ENCODE measurements at places on chromosomes 2 and 18. TPM values are rescaled to one million over a fixed set of nuclear protein-coding genes. Genes with fewer than 3 reads are reported as not detected.

GRCh38 chr2:44912660-44913059, 28.8 kb upstream of the SIX3 start:
- H3K36me3 ChIP-seq, result no peaks in the 10 kb centered on the region
- H3K4me3 ChIP-seq, result no peak overlapping the region
- no peak overlapping the region for H3K27ac ChIP-seq
- no peaks in the 10 kb centered on the region for H3K4me1 ChIP-seq

GRCh38 chr18:21820811-21821143, 80.2 kb downstream of the MIB1 start:
- H3K36me3 ChIP-seq, result no peaks in the 10 kb centered on the region
- no peaks in the 10 kb centered on the region for H3K27me3 ChIP-seq
- H3K27ac ChIP-seq, result no peak overlapping the region
- no peak for DNase-seq
- no peaks in the 10 kb centered on the region for H3K4me1 ChIP-seq

- H3K27ac ChIP-seq, result no peak overlapping the region
- H3K36me3 ChIP-seq, result no peaks in the 10 kb centered on the region
- DNase-seq, result no peak
- H3K4me1 ChIP-seq, result no peaks in the 10 kb centered on the region
Measured at GRCh38 chr2:211144078-211144477, 587.7 kb downstream of the CPS1 start.

DNA sequence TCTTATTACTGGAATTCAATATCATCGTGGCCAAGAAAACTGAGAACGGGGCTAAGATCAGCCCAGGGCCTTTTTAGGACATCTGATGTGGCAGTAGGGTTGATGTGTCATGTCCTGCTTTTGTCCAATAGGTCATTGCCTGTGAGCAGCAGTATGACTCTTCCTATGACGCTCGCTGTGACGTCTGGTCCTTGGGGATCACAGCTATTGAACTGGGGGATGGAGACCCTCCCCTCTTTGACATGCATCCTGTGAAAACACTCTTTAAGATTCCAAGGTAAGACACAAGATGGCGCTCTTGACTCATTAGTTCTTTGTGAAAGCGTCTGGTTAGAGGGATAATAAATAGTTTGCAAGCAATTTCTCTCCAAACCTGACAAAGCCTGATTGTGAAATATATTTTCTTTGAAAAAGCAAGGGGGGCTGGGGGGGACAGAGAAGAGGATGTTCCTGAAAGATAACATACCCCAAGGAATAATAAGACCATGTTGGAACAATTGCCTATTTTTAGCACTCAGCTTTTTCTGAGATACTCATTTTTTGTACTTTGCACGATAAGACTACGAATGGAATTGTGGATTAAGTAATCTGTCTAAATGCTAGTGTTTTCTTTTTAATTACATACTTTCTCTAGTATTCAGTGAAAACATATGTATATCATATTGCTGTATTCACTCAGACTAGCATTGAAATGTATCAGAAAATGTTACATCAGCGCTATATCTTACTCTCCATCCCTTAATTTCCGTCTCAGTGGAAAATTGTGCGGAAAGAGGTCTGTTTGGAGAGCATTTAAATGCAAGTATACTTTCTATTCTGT, 58.1 kb downstream of the MYO3B start:
- H3K27ac ChIP-seq, result no peak overlapping the region
- no peaks in the 10 kb centered on the region for H3K27me3 ChIP-seq
- H3K36me3 ChIP-seq, result no peaks in the 10 kb centered on the region

AOX1 gene
- 0.79 TPM for total RNA-seq

SPR gene
- 49.6 TPM for total RNA-seq

GRCh38 chr2:11945139-11946126, 199.0 kb downstream of the LPIN1 start:
- H3K4me1 ChIP-seq, result no peaks in the 10 kb centered on the region
- no peak for DNase-seq
- no peaks in the 10 kb centered on the region for H3K36me3 ChIP-seq
- H3K4me3 ChIP-seq, result no peak overlapping the region
- no peak overlapping the region for H3K27ac ChIP-seq

DNA sequence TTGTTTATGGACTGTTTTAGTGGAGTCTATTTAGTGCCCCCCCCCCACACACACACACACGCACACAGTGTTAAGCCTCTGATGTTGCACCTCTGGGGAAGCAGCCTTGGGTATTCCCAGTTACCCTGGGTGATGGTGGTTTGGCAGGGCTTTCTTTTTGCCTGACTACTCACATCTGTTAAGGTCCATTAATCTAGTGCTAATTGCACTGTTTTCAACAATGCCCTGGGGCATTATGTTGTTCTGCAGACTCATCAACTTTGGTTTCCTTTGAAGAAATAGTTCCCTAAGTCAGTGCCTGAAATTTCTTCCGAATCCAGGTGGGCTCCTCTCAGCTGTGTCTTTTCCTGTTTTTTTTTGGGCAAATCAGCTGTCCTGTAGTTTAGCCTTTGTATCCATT, 34.7 kb downstream of the SPOPL start:
- no peaks in the 10 kb centered on the region for H3K36me3 ChIP-seq
- peaks cover 10% of the 10 kb centered on the region for H3K4me1 ChIP-seq
- no peaks in the 10 kb centered on the region for H3K27me3 ChIP-seq

- DNase-seq, result no peak
- H3K36me3 ChIP-seq, result no peaks in the 10 kb centered on the region
- no peaks in the 10 kb centered on the region for H3K27me3 ChIP-seq
- H3K27ac ChIP-seq, result no peak overlapping the region
- H3K4me1 ChIP-seq, result no peaks in the 10 kb centered on the region
Measured at GRCh38 chr2:1972422-1972821, 228.1 kb upstream of the PXDN start.

- peaks cover 63% of the 10 kb centered on the region for H3K4me1 ChIP-seq
- H3K4me3 ChIP-seq, result peak overlapping the region; percentile 95
- H3K27ac ChIP-seq, result peak overlapping the region; percentile 54
- H3K27me3 ChIP-seq, result no peaks in the 10 kb centered on the region
Measured at GRCh38 chr2:162072976-162073887, 783 bp downstream of the DPP4 start.

DNA sequence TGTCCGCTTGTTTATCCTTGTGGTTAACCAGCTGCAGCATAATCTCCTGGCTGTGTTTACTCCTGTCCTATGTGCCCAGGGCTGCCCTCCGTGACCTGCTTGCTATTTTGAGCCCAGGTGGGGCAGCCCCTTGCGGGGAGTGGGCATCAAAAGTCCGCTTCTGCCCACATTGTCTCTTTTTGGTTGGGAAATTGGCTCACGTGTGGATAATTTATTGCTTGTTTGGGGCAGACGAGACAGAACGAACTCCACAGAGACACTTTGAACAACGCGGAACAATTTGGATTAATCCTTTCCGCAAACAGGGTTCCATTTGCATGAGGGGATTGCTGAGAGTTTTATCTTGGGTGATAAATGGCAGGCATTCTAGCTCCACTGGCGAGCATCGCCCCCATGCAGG, 8.1 kb upstream of the CXCR4 start:
- no peak overlapping the region for H3K27ac ChIP-seq
- peaks cover 2% of the 10 kb centered on the region for H3K27me3 ChIP-seq
- DNase-seq, result no peak

DNA sequence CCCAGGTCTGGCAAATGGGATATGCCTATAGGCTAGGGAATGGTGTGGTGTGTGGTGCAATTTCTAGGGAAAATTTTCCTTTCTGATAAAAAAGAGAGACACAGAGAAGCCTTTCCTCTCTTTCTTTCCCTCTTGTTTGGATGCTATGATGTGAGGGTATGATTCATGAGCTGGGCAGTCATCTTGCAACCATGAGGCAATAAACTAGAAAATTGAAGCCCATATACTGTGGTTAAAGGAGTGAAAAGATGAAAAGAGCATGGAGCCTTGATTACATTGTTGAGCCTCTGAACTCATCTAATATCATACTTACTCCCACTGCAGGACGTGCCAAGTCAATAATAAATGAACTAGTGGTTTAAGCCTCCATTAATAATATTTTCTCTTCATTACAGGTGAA, 215.6 kb downstream of the HAUS1 start:
- H3K4me3 ChIP-seq, result no peak overlapping the region
- H3K27ac ChIP-seq, result no peak overlapping the region
- no peak for DNase-seq
- H3K27me3 ChIP-seq, result no peaks in the 10 kb centered on the region
- no peaks in the 10 kb centered on the region for H3K4me1 ChIP-seq

- H3K27ac ChIP-seq, result no peak overlapping the region
- DNase-seq, result no peak
- no peak overlapping the region for H3K4me3 ChIP-seq
Measured at GRCh38 chr2:115558725-115559124, 1116.3 kb downstream of the DPP10 start.

DNA sequence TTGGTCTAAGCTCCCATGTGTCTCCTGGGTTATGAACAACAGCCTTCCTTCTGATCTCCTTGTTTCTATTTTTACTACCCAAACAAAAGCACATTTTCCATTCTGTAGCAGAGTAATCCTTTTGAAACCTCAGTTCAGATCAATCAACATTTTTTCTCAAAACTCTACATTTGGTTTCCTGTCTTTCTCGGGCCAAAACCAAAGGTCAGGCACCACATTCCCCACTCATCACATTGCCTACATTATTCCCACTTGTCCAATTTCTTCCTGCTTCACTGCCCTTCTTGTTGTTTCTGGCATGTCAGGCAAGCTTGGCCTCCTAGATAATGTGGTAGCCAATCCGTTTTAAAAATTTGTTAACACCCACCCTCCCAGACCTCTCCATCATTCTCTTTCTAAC, 196.8 kb downstream of the PPP1R1C start:
- DNase-seq, result no peak
- no peaks in the 10 kb centered on the region for H3K4me1 ChIP-seq
- H3K4me3 ChIP-seq, result no peak overlapping the region
- H3K36me3 ChIP-seq, result no peaks in the 10 kb centered on the region

SLC4A1AP gene
- 33.8 TPM for total RNA-seq

GRCh38 chr2:112053917-112054846, 887 bp upstream of the TMEM87B start:
- peak overlapping the region; percentile 53 for H3K4me3 ChIP-seq
- no peaks in the 10 kb centered on the region for H3K36me3 ChIP-seq
- H3K27me3 ChIP-seq, result no peaks in the 10 kb centered on the region
- peaks cover 17% of the 10 kb centered on the region for H3K4me1 ChIP-seq

- no peak overlapping the region for H3K4me3 ChIP-seq
- H3K36me3 ChIP-seq, result no peaks in the 10 kb centered on the region
- no peaks in the 10 kb centered on the region for H3K27me3 ChIP-seq
- peaks cover 14% of the 10 kb centered on the region for H3K4me1 ChIP-seq
Measured at GRCh38 chr18:48668466-48669179, 129.8 kb downstream of the CTIF start.

DNA sequence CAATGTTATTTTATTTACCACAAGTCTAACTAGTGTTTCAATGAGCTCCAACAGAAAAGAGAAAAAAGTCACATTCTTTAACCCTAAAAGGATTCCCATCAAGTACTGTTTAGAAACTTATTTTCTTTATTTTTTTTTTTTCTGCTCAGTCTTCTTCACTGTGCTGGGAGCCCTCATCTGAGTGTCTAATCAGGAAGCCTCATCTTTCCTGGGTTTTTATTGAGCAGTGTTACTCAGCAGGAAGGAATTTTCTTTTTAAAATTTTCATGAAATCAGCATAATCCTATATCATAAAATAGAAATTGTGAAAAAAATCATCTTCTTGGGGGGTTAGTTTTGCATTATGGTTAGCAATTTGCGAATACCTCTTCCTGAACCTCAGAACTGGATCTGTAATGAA, 453.8 kb downstream of the CDH2 start:
- no peak for DNase-seq
- H3K4me1 ChIP-seq, result no peaks in the 10 kb centered on the region
- no peak overlapping the region for H3K27ac ChIP-seq
- no peak overlapping the region for H3K4me3 ChIP-seq
- no peaks in the 10 kb centered on the region for H3K27me3 ChIP-seq

- no peak overlapping the region for H3K4me3 ChIP-seq
- H3K36me3 ChIP-seq, result no peaks in the 10 kb centered on the region
- peaks cover 46% of the 10 kb centered on the region for H3K4me1 ChIP-seq
- H3K27me3 ChIP-seq, result no peaks in the 10 kb centered on the region
- DNase-seq, result no peak
- H3K27ac ChIP-seq, result no peak overlapping the region
Measured at GRCh38 chr2:27988718-27989117, 98.2 kb downstream of the BABAM2 start.

- no peak overlapping the region for H3K27ac ChIP-seq
- no peaks in the 10 kb centered on the region for H3K36me3 ChIP-seq
- no peak for DNase-seq
- no peaks in the 10 kb centered on the region for H3K4me1 ChIP-seq
Measured at GRCh38 chr2:136653861-136654260, 111.5 kb upstream of the THSD7B start.

CTLA4 gene
- total RNA-seq, result not detected

- no peak for DNase-seq
- H3K36me3 ChIP-seq, result no peaks in the 10 kb centered on the region
- no peaks in the 10 kb centered on the region for H3K4me1 ChIP-seq
- H3K27me3 ChIP-seq, result no peaks in the 10 kb centered on the region
- H3K27ac ChIP-seq, result no peak overlapping the region
- no peak overlapping the region for H3K4me3 ChIP-seq
Measured at GRCh38 chr2:145273840-145274239, 753.9 kb upstream of the ZEB2 start.

- no peak overlapping the region for H3K4me3 ChIP-seq
- H3K36me3 ChIP-seq, result no peaks in the 10 kb centered on the region
- no peak overlapping the region for H3K27ac ChIP-seq
- no peak for DNase-seq
- no peaks in the 10 kb centered on the region for H3K4me1 ChIP-seq
- H3K27me3 ChIP-seq, result no peaks in the 10 kb centered on the region
Measured at GRCh38 chr2:64491426-64491825, 32.7 kb upstream of the AFTPH start.

- H3K36me3 ChIP-seq, result no peaks in the 10 kb centered on the region
- H3K27me3 ChIP-seq, result no peaks in the 10 kb centered on the region
- no peak overlapping the region for H3K4me3 ChIP-seq
- H3K27ac ChIP-seq, result no peak overlapping the region
Measured at GRCh38 chr18:62384068-62384467, 59.0 kb downstream of the TNFRSF11A start.

DNA sequence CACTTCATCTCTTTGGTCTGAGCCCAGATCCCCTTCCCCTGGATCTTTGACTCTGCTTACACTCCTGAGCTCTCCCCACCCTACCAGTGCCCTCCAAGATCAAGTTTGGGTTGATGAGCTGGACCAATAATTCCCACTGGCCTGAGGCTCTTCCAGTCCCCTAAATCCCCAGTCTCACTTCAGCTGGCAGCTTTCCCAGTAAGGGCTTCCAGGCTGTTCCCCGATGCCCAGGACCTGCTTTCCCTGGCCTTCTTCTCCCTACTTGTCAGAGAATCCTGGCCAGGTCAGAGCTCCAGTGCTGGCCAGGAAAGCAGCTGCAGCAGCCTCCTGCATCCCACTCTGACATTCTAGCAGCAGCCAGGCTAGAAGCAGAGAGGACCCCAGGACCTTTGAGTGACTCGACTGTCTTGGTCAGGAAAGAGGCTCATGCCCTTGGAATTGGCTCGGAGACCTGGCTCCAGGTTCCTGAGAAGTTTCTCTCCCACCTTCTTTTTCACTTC, 3.5 kb downstream of the WNT6 start:
- H3K27me3 ChIP-seq, result peaks cover 6% of the 10 kb centered on the region
- no peaks in the 10 kb centered on the region for H3K36me3 ChIP-seq
- H3K27ac ChIP-seq, result no peak overlapping the region
- peak; percentile 19 for DNase-seq
- peaks cover 30% of the 10 kb centered on the region for H3K4me1 ChIP-seq

GRCh38 chr2:177675350-177675821, 282.8 kb downstream of the AGPS start:
- H3K36me3 ChIP-seq, result no peaks in the 10 kb centered on the region
- H3K4me1 ChIP-seq, result no peaks in the 10 kb centered on the region
- DNase-seq, result no peak
- peaks cover 1% of the 10 kb centered on the region for H3K27me3 ChIP-seq
- H3K27ac ChIP-seq, result no peak overlapping the region
- H3K4me3 ChIP-seq, result no peak overlapping the region

All from Caco-2 (cell line).